ENCODE measurements at places on chromosomes 3 and 15.

GRCh38 chr15:79849789-79850188 is 47.0 kb downstream of the MTHFS start:
- no peak for DNase-seq

DNA sequence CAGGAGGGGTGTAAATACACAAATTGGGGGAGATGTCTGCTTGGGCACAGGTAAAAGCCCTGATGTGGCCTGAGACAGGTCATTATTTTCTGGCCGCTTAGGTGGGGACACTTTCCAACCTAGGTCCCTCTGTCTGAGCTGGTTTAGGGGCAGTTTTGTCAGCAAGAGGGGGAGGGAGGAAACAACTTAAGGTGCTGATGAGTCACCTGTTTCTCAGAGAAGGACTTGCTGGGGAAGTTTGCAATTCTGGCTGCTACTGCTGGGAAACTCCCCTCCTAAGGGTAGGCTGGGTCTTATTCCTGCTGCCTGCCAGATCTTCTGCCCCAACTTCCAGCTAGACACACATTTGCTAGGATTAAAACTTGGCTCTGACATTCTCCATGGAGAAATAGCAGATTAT is 4.8 kb upstream of the RHOV start:
- DNase-seq: no peak

GRCh38 chr15:95561463-95561862 is 769.0 kb upstream of the NR2F2 start:
- no peak for DNase-seq

DNA sequence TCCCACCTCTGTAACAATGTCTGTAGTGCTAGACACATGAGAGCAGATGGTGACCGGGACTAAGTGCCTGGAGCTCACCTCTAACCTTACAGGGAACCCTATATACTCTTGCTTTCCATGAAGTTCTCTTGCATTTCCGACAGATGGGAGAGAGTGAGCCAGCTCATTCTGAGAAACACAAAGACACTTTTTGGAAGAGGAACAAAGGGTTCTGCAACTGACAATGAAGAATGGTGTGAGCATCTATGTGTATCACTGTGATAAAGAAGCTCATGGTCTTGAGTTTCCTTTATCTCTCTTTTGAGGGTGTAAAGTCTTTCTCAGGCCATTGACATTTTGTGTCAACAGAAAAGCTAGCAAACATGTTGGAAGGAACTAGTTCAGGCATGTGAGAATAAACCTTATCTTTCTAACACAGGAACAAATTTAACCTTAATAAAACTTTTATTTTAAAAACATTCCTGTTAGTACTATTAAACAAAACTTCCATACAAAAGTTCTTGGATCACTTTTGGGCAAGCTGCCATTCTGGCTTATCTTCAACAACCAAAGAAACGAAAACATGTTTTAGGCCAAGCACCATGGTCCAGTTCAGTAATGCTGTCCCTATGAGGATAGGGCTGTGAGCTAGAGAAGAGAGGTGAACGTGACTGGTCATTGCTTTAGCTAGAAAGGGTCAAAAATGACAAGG is 142.7 kb downstream of the THRB start:
- no peak for DNase-seq

DNA sequence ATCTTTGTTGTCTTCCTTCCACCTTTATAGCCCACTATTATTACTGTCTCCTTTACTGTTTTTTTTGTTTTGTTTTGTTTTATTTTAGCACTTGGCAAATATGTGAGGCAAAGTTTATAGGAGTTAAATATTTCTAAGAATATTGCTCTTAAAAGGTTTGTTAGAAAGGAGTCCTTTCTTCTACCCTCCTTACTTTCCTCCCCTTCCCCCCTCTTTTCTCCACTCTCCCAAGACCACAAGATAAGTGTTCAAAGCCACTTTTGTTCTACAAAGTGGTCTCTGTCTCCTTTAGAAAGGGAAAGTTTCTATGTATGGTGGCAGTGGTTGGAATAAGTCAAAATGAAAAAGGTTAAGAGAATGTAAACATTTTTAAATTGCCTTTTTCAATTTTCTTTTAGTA is 130.7 kb upstream of the TSC22D2 start:
- DNase-seq: no peak

GRCh38 chr3:78872195-78872594 is 895.6 kb downstream of the ROBO1 start:
- no peak for DNase-seq

DNA sequence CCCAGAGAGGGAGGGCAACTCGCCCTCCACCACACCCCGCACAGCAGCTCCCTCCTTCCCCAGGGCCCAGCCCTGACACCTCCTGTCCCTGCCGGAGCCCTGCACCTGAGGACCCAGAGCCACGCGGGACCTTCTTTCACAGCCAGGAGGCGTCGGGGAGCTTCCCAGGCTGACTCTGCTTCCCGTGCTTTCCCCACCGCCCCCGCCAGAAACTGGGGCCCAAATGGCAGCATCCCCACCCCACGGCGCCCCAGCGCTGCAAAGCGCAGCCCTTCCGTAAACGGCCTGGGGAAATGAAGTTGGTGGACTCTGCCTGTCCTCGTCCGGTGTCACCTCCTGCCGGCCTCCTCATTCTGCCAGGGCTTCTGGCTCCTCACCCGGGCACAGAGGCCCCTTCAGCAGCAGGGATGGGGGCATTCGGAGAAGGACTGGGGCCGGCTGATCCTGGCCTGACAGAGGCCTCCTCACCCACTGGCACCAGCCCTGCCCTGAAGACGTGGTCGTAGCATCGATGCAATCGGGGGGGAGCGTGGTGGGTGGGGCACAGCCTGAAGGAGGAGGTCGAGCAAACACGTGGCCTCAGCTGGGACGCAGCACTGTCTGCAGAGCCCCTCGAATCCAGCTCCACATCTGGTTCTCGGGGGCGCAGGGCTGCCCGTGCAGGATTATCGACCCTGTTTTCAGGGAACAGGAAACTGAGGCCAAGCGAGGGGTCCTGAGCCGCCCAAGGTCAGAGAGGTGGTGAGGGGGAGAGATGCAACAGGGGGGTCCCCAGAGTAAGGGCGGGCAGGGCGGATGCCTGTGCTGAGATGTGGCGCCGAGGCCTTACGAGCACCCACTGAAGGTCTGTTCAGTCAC is 235.4 kb downstream of the XXYLT1 start:
- no peak for DNase-seq

DNA sequence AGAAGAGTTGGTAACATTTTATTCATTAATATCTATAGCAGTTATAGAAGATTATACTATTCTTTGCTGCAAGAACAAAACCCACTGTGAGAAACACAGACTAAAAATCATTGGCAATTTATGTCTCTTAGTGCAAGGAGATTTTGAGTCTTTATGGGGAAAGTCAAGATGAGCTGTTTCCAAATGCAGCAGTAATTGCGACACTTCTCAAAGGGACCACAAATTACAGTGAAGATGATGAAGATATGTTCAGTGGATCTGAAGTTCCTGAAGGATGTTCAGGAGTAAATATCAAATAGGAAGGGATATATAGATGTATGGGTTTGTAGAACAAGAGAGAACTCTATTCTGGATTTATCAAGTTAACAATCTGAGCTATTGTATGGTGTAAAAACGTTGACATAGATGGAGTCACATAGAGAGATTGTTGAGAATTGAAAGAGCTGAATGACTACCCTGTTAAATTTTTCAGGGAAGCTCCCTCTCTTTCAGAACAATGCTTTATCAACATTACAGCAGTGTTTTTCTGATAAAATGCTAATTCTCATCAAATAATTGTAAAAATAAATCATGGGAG is 71.8 kb downstream of the DTWD1 start:
- no peak for DNase-seq

GRCh38 chr3:52076896-52077780 is 20.8 kb upstream of the DUSP7 start:
- no peak for DNase-seq

GRCh38 chr3:184430940-184431339 is 51.1 kb downstream of the CHRD start:
- DNase-seq: no peak

GRCh38 chr3:107209302-107209990 is 167.8 kb upstream of the CCDC54 start:
- no peak for DNase-seq

GRCh38 chr3:8743021-8743601 is 9.5 kb downstream of the CAV3 start:
- no peak for DNase-seq

DNA sequence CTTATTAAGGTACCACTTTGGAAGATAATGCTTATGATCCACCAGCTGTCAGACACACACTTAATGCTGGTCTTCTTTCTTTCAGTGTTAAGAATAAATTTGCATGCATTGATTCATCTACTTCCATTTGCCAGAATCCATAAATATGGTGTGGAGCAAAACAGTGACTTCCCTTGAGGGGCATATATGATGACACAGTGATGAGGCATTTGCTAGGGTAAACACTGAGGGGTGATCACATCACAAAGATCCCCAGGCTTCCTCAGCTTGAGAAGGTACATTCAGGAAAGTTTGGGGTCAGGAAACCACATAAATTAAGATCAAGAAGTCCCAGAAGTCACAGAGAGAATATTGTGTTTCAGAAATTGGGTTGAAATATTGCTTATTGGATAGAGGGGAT is 9.9 kb upstream of the ZBED2 start:
- DNase-seq: no peak

DNA sequence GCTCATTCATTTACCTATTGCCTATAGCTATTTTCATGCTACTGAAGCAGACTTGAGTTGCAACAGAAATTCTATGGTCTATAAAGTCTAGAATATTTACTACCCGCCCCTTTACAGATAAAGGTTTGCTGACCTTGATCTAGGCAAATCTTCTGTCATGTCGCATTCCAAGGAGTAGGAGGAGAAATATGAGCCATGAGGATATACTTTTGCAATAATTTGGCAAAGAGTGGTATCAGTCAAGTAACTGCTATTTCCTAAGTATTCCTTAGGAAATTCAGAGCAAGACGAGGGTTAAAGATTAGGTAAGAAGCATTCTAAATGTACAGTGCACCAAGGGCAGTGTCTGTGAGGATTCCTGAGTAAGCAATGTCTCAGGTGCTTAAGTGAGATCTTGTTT is 121.0 kb upstream of the NUDT16 start:
- no peak for DNase-seq

DNA sequence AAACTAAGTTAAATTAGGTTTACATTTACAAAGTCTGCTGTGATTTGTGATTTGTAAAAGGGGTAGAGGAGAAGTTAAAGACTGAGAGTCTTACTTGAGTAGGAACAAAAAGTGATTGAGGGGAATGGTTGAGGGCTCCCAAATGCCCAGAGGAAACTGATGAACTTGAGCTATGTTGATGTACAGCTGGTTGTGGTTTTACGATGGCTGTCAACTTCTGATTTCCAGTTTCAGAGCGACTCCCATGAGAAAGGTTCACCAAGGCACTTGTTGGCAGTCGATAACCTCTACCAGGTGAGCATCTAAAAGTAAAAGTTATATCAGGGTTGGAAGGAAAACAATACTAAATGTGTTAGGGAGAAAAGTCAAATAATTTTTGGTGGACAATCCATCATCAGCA is 91.0 kb downstream of the XRN1 start:
- DNase-seq: no peak

DNA sequence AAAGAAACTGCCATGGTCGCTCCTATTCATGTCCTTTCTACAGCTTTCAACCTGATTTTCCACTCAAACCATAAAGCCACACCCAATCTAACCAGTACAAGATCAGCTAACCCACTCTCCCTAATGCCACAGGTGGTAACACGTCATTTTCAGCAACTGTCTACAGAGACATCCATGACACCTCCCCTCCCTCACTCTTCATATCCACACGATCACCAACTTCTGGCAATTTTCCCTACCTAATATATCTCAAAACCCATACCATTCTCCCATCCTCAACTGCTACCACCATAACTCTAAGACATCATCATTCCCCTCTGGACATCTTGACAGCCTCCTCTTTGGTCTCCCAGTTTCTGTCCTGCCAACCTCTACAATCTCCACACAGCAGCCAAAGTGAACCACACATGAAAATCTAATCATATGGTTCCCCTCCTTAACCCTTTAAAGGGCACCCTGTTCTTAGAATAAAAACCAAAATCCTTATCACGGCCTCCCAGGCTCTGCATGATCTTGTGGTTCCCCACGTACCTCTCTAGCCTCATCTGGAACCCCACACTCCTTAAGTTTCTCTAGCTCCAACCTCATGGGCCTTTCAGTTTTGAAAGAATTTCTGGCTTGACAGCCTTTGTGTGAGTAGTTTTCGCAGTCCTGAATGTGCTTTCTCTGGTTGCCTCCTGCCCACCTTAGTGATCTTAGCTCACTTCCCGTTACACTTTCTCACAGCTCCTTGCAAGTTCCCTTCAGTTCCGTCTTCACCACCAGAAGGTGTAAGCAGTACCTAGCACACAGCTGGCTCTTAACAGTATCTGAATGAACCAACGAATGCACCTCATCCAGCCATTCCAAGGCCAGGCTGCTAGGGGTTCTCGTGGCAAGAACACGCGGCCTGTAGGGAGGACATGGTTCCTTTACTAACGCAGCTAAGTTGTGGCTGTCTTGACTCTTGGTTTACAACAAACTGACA is 33.4 kb downstream of the SPINK8 start:
- DNase-seq: peak; percentile 34

DNA sequence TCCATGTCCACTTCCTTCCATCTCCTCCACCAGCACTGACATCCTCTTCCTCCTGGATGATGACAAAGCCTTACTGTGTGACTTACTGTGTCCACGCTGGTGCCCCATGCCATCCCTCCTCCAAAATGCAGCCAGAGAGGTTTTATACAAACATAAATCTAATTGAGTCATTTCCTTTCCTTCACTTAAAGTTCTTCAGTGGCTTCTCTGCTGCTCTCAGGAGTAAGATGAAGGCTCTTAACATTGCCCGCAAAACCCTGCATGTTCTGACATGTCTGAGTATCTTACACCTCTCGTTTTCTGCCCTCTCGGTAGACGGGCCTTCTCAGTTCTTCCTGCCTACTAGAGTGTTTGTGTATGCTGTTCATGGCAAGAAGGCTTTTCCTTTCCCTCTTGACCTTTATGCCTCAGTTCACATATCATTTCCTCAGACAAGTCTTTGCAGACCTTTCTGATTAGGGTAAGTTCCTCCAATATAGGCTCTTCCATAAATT is 175.5 kb downstream of the CFAP20DC start:
- no peak for DNase-seq

DNA sequence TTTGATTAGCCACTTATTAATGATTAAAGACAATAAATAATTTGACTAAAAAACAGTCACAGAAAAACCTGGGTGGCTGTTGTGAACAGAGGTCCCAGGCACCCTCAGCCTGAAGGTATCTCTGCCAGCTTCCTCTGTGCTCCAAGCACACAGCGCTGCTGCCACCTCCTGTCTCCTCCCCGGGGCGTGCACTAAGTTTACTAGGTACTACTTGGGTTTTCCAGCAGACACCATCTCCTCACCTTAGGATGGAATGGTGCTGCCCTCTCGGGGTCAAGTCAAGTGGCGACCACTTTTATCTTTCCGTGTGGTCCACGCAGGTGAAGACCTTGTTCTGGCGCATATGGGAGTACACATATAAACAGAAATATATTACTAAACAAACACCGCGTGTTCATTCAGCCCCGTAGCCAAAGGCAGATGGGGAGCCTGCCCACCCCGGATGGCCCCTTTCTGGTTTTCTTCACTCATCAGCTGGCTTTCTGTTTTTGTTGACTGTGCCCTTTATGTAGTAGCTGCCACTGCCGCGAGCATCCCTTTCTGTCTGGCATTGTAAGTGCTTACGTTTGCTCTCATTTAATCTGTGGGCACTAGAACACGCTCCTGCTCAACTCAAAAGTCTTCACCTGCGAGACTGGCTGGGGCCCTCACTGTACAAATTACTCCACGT is 128.0 kb downstream of the LRIG1 start:
- DNase-seq: peak; percentile 10

GRCh38 chr15:40092256-40092978 is 16.3 kb downstream of the BMF start:
- DNase-seq: no peak
